ENCODE measurements at places on chromosomes 16 and 17. TPM values are rescaled to one million over a fixed set of nuclear protein-coding genes. Genes with fewer than 3 reads are reported as not detected.

- DNase-seq, result no peak
Measured at GRCh38 chr16:59993101-59993500, 1259.0 kb upstream of the GOT2 start.

GRCh38 chr17:50588391-50589049 is 28.0 kb downstream of the CACNA1G start:
- DNase-seq, result no peak

TMEM235 gene
- not detected for total RNA-seq

JPH3 gene
- total RNA-seq, result not detected

GRCh38 chr16:425740-426114 is 278 bp downstream of the RAB11FIP3 start:
- peak; percentile 61 for DNase-seq

RASD1 gene
- total RNA-seq, result 1.1 TPM

DNA sequence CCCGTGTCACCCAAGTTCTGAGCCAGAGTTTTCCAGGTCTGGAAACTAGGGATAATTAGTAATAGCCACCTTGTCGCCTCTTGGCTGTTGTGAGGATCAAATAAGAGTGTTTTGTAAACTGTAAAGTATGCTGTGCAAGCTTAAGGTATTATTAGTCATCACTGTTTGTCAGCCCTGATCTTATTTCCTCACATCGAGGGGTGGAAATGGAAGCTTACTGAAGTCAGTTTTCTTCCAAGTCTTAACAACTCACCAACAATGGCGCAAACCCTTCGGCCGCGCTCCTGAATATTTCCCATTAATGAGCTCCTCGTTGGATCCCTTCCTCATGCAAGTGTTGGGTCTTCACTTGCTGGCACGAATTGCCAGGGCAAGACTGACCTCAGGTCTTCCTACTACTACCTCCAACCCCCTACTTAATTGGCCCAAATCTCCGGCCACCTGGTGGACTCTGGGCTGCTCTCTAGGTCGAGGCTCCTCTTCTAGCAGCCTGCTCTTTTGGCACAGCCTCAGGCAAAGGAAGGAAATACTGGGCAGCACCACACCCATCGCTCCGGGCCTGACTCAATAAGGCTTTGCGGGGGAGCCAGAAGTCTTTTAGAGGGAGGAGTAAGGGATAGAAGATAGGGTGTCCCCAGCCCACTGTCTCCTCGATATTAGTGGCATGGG is 885 bp upstream of the SLC35B1 start:
- no peak for DNase-seq

GRCh38 chr16:26651464-26651863 is 415.3 kb upstream of the C16orf82 start:
- DNase-seq, result no peak

- DNase-seq, result no peak
Measured at GRCh38 chr17:17398943-17399926, 77.6 kb upstream of the MED9 start.

SOCS3 gene
- 26.9 TPM for total RNA-seq

DNA sequence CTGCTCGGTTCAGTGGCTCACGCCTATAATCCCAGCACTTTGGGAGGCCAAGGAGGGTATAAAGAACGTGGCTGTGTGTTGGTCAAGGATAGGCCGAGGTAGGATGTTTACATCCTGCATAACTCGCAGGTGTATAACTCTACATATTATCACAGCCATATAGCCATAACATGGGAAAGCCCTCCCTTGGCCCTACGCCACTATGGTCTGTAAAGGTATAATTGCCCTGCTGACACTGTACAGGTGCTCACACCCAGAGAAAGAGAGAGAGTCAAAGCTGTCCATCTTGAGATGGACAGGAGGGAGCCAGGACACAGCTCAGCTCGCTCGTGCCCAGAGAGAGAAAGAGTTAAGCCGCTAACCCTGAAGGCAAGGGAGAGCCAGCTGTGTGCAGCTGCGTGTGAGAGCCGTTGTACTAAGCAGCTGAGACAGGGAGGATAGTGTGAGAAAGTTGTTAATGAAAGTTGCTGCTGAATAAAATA is 30.4 kb upstream of the DHX8 start:
- DNase-seq, result no peak

DNA sequence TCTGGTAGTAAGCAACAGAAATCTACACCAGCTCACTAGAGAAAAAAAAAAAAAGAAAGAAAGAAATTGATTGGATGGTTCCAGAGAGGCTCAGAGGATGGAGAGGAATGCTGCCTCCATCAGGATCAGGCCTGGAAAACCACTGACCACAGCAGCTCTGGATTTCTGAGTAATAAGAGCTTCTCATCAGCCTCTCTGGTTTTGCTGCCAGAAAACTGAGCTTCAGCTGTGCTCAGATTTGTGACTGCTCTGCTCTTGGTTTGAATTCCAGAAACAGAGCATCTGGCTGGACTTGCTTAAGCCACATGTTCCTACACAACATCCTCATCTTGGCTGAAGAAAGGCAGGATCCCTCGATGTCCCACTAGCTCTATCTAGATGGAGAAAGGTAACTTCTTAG is 25.9 kb downstream of the IRX6 start:
- DNase-seq, result no peak

DNA sequence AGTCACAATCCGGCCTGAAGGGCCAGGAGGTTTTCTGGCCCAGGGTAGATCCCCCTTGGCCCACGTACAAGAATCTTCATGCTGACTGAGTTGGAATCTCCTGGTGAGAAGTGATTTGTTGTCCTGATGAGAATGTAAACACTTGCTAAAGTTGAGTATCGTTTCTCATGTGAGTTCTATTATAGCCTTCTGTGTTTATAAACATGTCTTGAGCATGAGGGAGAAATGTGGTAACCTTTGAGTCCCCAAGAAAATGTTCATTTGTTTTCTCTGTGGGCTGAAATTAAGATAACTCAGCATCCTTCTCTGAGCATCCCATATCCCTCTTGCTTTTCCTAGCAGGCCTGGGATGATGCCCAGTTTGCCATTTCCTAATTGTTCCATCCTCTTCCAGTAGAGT is 204.8 kb downstream of the FTO start:
- no peak for DNase-seq

GNAO1 gene
- 2.5 TPM for total RNA-seq

DNA sequence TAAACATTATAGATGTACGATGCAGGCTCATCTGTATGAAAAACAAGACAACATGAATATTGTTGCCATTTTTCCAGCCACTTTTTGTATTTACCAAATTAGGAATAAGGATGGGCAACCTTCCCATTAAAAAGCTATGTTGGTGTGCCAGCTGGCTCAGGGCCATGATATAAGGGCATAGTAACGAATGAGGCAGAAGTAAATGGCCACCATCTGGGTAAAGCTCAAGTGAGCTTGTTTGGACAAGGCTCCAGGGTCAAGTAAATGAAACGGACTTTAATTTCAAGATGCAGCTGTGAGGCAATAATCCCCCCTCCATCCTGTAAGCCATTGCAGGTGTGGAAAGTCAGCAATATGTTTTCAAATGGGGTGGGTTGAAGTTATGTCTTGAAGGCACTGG is 930.9 kb upstream of the CDH8 start:
- DNase-seq, result no peak

DNA sequence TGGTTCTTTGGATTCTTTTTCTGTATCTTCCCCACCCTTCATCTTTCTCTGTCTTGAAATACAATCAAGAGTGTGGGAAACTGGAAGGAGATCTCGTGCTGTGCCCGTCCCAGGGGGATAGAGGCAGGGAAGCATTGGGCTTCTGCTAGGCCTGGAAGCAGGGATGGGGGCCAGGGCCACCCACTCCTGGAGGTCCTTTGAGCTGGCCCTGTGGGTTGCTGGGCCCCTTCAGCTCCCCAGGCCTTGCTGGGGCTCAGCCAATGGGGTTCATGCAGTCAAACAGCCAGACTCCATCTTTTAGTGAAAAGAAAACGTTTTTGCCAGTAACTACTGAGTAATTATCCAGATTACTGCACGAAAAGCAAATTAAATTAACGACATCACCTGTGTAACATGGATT is 67.8 kb downstream of the CCDC182 start:
- no peak for DNase-seq

DNA sequence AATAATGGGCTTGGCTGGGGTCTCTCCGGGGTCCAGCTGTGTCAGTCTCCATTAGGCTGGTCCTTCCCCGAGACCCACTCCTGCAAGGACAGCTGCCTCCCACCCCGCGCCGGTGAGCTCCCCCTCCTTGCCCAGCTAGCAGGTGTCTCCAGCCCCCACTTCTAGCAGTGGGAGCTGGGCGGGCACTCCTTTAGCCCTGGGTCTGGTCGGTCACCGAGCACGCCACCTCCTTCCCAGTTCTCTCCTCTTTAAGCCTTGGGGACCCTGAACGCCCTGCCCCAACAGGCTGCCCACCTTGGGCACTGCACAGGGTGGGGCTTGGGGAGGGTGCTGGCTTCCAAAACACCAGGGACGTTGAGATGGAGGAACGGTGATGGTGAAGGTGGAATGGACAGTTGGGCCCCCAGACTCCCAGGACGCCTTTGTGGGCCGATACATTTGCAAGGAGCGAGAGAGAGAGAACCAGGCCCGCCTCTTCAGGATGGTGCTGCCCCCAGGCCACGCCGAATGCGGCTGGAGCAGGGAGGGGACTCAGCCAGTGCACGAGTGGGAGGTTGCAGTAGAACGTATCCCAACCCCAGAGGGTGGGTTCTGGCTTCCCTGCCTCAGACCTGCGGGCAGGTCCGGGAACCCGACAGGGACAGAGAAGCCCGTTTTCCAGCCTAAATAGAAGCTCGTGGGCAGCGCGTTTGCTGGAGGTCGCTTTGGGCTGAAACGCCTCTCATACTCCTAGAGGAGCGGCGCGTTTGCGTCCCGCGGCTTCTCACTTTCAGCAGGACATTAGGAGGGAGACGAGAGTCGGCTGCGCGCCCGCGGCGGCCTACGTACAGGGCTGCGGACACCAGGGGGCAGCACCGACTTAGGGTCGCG is 10.7 kb downstream of the TBX2 start:
- DNase-seq, result peak; percentile 66

- DNase-seq, result no peak
Measured at GRCh38 chr16:1637526-1637925, 25.4 kb downstream of the CRAMP1 start.

- DNase-seq, result no peak
Measured at GRCh38 chr16:56401482-56401881, 23.9 kb downstream of the AMFR start.

DNA sequence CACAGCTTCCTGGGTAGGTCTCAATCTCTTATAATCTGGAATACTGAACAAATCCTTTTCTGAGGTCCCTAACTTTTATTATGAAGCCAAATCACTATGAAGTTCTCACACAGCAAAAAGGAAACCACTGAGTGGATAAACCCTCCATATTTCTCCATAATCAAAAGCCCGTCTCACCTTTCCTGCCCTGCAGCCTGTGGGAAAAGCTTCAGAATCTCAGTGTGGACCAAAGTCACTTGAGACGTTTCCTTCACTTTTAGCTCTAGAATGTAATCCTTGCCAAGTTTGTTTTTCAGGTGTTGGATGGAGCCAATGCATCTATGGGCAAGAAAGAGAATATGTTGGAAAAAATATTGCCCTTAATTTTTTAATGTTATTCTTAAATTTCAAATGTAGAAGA is 22.0 kb upstream of the ABCA9 start:
- DNase-seq, result no peak

DNA sequence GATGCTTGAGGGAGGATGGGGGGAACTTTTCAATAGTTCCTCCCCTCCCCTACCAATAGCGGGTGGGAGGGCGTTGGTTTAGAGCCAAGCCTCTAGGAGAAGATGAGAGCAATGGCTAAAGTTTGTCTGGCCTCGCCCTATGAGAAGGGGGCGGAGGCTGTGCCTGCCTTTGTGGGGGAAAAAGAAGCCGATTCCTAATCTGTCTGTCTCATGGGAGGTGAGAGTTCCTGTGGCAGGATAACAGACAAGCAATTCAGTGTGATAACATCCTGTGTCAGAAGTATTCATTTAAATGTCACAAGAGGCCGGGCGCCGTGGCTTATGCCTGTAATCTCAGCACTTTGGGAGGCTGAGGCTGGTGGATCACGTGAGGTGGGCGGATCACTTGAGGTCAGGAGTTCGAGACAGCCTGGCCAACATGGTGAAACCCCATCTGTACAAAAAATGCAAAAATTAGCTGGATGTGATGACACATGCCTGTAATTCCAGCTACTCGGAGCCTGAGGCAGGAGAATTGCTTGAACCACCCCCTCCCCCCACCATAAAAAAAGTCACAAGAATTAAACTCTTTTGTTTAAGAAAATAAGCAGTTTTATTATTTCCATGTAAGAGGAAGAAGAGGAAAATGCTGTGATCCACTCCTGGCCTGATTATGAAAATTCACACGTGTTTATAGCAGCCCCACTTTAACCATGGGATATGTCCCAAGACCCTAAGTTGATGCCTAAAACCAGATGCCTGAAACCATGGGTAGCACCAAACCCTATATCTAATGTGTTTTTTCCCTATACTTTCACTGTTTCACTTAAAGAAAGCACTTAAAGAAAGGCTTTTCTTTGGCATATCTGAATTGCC is 1.7 kb downstream of the SLFN5 start:
- peak; percentile 92 for DNase-seq

RNU2-1 gene
- 2,936 TPM for total RNA-seq

DNA sequence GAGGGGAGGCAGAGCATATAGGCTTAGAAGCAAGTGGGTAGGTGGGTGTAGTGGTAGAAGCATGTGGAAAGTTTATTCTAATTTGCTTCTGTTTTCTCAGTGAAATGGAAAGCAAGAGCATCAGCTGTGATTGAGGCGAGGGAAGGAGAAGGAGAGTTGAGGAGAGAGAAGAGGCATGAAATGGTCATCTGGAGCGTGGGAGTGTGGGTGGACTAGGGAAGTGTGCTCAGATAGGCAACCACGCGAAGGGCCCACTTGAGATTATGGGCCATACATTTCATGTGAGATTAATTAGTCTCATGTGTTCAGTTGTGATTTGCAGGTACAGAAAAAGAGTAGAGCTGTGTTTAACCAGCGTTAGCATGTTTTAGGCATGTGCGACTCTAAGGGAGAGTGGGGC is 20.8 kb upstream of the CDC6 start:
- DNase-seq, result no peak

GRCh38 chr17:17224137-17224536 is 12.8 kb downstream of the FLCN start:
- DNase-seq, result no peak

DNA sequence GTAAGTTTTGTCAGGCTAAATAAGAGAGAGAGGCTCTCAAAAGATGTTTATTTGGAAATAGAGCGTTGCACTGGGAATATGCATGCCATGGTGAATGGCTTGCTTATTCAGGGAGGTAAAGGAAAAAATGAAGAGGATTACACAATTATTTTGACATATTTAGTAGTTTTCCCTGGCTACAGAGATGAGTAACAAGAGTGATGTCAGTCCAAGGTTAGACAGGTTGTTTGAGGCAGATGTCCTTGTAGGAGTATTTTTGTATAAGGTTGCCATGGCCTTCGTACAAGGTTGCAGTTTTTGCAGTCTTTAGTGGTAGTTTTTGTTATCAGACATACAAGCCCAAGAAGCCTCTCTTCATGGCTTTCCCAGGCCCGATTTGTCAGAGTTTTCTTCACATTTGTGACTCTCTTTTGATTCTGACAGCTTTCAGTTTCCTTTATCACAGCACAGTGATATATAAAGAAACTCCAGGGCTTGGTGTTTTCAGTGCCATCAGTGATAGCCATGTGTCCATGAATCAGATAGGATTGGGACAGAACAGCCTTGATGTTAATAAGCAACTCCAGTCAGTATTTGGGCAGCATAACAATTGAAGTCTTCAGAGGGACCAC is 18.7 kb upstream of the LGALS9 start:
- no peak for DNase-seq

GRCh38 chr17:42187833-42188232 is 2.6 kb upstream of the HCRT start:
- DNase-seq, result no peak

GRCh38 chr16:46728806-46729205 is 19.3 kb downstream of the MYLK3 start:
- DNase-seq, result no peak
